T-helper 1 cell (primary cell): ENCODE measurements at places on chromosomes 4 and X.

- no peak for DNase-seq
Measured at GRCh38 chrX:70421618-70422017, 1.5 kb upstream of the GDPD2 start.

- DNase-seq: no peak
Measured at GRCh38 chr4:101981756-101982155, 191.2 kb downstream of the BANK1 start.

- no peak for DNase-seq
Measured at GRCh38 chrX:24023972-24024669, 2.9 kb downstream of the KLHL15 start.

DNA sequence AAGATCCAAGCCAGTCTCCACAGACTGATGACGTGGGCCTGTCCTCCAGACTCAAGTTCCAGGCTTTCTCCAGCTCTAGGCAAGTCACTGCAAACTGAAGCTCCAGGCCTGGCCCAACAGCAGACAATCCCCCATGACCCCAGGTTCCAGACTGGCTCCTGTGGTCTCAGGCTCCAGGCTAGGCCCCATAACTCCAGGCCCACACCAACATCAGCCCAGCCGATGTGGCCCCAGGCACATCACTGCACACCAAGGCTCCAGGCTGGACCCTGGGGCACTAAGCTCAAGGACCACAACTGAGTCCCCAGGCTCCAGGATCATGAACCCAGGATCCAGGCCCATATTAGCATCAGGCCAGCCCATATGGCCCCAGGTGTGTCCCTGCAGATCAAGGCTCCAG, 143.6 kb downstream of the COX7B2 start:
- no peak for DNase-seq

DNA sequence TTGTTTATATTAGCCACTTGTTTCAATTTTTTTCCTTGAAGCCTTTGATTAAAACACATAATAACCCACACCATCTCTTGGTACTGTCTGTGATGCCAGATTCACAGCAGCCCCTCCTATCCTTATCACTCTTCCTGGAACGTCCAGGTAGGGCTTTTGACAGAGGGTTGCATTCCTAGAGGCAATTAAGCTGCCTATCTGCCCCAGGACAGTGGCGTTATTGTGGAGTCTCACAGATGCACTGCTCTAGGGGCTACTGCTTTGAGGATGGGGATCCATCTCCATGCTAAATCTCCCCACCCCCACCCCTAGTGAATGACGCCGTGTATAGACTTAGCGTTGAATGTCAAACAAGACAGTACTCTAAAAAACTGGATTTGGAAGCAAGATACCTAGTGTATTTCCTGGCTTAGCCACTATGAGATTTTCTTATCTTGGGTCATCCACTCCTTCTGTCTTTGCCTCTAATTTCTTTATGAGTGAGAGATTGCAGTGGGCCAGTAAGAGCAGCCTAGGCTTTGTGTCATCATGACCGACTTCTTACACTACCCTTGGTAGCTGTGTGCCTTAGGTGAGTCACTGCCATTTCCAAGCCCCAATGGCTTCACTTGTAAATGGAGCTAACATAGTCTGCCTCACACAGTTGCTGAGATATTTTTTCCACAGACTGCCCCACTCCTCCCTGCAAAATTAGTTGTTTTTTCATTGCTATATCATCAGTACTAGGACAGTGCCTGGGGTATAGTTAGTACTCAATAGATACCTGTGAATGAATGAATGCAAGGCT, 90.9 kb downstream of the EGF start:
- DNase-seq: no peak

GRCh38 chr4:124224256-124224655, 488.3 kb downstream of the ANKRD50 start:
- DNase-seq: no peak

DNA sequence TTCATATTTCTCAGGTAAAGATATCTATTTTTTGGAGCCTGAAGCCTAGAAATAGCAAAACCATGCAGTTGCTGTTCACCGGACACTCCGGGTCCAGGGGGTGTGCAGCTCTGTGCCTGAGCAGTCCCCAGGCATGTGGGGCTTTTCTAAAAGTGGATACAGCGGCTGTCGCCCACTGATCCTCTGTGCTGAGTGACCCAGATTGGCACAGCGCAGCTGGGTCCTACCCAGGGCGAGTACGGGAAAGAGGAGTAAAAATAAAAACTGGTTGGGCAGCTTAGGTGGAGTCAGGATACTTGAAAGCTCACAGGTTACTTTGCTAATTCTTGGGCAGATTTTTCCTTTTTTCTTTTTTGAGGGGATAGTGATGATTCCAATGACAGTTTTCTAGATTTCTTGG, 118.8 kb downstream of the UCHL1 start:
- DNase-seq: no peak
